ENCODE measurements at places on chromosomes 6 and 20.

GRCh38 chr6:44176762-44177509 is 18.3 kb downstream of the CAPN11 start:
- DNase-seq, result no peak

GRCh38 chr6:18213439-18213838 is 50.9 kb downstream of the DEK start:
- DNase-seq, result no peak

GRCh38 chr6:24394780-24395437 is 7.8 kb upstream of the MRS2 start:
- no peak for DNase-seq

DNA sequence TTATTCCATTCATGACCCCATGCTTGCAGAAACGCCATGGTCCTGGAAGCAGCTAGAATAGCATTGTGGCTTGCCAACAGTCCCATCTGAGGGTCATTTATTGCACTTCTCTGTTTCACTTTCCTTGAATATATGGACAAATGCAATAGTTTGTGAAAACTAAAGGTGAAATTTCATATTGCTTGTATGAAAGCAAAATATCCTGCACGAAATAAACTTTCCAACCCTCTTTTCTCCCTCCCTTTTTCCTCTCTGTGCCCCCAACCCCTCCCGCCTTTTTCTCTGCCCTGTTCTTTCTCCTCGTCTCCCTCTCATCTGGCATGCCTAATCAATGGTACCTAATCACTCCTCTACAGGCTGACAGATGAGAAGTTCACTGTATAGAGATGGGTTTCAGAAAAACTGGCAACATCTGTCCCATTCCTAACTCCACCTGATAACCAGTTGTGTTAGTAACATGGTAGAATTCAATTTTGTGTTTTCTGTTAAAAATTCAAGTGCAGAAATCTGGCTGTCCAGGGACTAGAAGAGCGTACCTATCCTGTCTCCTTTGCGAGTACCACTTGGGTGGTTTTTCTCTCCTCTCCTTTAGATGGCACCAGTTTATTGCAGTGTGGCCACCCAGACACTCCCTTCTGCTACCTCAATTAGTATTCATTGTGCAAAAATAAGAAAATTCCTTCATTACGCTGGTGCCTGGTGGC is 198.6 kb downstream of the FOXA2 start:
- no peak for DNase-seq

- no peak for DNase-seq
These were observed 55.4 kb downstream of the PREX1 start for GRCh38 chr20:48772183-48772976.

DNA sequence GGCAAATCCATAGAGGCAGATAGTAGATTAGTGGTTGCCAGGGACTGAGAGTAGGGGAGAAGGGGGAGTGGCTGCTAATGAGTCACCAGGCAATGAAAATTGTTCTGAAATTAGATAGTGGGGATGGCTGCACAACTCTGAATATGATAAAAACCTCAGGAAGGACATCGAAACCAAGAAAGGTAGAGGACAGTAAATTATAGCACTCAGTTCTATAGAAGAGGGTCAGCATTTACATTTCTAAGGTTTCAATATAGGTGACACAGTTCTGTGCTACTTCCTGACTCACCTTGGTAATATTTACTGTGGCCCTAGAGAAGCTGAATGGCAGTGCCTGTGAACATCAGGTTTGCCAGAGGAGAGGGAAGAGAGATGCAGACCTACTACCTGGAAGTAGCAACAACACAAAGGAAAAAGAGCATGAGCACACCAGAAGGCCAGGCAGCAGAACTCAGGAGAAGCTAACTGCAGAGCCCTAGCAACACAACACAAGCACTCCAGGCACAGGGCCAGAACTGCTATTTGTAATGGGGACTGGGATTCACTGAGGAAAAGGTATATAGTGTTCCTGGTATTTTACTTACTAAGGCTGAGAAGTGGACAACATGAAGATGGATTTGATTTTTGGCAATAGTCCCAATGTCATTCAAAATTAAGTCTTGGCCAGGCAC is 75.9 kb downstream of the PLCG1 start:
- DNase-seq, result no peak

GRCh38 chr6:6332811-6333244 is 12.4 kb upstream of the F13A1 start:
- no peak for DNase-seq

- peak; percentile 18 for DNase-seq
These were observed 633.1 kb downstream of the GRIK2 start for GRCh38 chr6:102026649-102027048.

GRCh38 chr20:53332022-53332837 is 261.4 kb downstream of the ZNF217 start:
- no peak for DNase-seq

DNA sequence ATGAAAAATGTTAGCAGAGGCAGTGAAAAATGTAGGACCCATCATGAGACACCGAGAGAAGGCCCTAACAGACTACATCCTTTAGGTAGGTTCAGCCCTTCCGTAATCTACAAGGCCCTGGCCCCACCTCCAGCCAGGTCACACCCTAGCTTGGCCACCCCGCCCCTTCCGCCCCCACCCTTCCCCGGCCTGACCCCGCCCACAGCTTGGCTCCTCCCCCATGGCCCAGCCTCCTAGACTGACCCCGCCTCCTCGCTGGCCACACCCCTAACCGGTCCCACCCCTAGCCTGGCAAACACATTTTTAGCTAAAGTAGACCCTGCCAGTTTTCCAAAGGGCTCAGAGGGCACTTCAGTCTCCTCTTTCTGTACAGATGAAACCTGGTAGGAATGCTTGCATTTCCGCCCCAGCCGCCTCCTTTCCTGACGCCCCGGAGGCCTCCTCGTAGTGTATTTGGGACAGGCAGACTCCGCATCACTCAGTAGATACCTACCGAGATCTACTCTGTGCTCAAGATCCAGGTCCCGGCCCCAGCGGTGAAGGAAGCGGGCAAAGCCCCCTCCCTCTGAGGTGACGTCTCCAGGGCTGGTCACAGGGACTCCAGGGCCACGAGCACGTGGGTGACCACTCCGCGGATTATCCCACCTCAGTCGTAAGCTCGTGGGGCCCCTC is 443.5 kb downstream of the PREX1 start:
- no peak for DNase-seq

- DNase-seq, result no peak
These were observed 66.2 kb downstream of the RREB1 start for GRCh38 chr6:7173843-7174503.

- no peak for DNase-seq
These were observed 13.7 kb downstream of the EXOC2 start for GRCh38 chr6:679282-679681.

DNA sequence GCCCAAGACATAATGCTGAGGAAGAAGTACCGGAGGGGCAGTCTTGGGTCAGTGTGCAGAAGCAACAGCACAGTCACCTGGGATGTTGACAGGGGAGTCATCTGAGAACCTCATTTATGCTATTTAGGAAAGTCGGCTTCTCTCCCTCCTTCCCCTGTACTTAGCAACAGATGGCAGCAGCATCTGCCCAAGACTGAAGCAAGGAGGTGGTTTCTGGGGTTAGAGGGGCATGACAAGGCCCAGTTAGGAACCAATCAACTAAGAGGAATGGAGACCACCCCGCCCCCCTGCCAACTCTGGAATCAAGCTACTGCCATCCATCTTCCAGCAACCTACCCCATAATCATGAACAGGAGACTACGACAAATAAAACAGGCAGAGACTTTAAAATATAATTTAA is 21.7 kb downstream of the RIPK1 start:
- peak; percentile 96 for DNase-seq

- no peak for DNase-seq
These were observed 10.4 kb downstream of the ELOVL5 start for GRCh38 chr6:53338304-53338703.

DNA sequence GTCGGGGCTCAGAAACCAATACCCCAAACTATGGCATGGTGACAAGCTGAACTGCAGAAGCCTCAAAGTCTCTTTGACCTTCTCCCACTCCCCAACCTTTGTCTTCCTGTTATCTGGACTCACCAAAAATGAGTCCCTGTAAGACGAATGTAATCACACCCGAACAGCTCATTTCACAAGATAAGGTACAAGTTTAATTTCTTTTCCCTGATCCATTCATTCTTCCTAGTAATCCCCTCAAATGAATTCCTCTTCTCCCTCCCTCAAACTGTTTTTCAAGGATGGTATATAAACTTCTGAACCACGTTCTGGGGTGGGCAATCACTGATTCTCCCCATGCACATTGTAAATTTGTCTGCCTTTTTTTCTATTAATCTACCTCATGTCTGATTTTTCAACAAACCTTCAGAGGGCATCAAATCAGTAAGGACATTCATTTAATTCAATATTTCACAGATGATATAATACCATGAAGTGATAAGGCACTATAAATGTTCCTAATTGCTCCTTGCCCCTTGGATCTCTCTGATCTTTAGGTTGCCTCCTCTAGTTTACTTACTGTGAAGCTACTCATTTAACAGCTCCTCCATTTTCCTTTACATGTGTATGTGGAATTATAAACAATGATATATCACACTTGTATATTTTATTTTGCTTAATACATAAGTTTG is 77.2 kb downstream of the OR2B2 start:
- no peak for DNase-seq

- peak; percentile 8 for DNase-seq
These were observed 601.2 kb downstream of the CDH26 start for GRCh38 chr20:60559462-60559861.

GRCh38 chr6:108074359-108075144 is at the start of gene OSTM1:
TSS of gene OSTM1 (minus strand) at chr6:108074741. CDS start at chr6:108074651, 90 bp downstream.
- DNase-seq, result peak; percentile 56

DNA sequence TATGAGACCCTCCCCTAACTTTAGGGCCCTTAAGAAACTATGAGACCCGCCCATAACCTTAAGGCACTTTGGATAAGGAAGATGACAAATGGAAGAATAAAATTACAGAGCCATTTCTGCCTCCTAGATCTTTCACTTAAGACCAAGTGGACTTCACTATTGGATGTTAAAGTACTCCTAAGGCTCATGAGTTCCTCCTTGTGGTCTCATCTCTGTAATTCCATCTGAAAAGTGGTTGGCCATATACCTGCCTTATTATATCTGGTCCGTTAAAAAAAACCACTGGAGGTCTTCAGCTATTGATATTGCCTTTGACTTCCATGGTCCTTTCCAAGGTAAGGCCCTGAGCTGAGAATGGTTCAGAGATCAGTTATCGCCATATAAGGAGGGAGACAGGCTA is 310.3 kb downstream of the EYA4 start:
- no peak for DNase-seq

DNA sequence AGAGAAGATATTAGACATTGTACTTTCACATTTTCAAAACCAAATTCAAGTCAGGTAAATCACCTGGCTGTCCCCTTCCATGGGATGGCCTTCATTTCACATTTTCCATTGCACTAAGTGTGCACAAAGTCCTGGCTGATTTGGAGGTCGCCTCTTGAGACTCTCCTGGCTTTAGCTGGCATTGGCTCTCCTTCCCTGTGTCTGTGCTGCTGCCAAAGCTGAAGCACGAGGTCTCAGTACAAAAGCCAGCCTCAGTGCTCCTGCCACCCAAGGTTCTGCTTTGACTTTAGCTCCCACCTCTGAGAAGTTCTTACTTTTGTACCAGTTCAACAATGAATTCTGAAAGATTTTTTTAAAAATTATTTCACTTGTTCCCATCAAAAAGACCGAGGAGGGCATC is 289.2 kb upstream of the CNR1 start:
- DNase-seq, result no peak

DNA sequence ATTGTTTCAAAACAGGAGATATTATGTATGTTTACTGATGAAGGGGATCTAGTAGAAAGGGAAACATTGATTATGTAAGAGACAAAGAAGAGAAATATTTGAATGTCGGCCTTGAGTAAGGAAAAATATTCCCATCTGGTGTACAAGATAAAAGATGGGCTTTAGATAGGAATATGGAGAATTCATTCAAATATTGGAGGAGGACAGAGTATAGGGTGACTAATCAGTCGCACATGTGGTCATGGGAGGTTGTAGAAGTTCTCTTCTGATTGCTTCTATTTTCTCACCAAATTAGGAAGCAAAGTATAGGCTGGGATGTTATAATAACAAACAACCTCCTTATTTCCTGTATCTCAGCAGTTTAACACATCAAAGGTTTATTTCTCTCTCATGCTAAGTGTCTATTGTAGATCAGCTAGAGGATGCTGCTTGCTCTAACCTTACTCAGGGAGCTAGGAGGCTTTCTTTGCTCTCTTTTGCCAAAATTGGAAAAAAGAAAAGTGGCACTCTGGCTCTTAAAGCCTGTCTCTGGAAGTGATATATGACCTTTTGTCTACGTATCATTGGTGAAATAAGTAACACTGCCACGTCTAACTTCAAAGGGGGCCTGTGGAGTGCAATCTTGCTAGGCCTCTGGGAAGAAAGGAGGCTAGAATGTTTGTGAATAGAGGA is 1.2 kb upstream of the HDDC2 start:
- DNase-seq, result no peak

GRCh38 chr6:151948002-151948743 is 140.7 kb downstream of the ESR1 start:
- DNase-seq, result no peak

DNA sequence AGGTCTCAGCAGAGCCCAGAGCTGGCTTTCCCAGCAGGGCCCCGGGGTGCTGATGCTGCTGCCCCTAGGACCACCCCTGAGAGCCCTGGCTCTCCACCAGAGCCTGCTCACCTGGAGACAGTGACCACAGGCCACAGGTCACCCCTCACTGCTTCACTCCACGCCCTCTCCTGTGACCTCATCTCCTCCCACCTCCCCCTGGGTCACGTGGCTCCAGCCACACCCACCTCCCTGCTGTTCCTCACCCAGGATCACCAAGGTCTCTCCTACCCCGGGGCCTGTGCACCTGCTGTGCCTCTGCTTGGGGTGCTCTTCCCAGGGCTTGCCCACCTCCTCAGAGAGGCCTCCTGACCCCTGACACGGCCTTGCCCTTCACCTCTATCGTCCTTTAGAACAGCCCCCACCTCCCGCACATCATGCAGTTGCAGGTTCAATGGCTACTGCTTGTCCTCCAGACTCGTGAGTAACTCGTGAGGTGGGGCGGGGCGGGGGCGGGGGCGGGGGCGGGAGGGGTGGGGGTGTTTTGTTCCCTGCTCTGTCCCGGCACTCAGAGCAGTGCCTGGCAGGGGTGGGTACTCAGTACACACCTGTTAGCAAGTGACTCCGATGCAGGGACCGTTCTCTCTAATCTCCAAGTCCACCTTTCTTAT is 468.0 kb downstream of the PREX1 start:
- DNase-seq, result no peak

- no peak for DNase-seq
These were observed 438.9 kb upstream of the EPHA7 start for GRCh38 chr6:93858213-93858612.

- DNase-seq, result no peak
These were observed 282.7 kb downstream of the NRN1 start for GRCh38 chr6:5723841-5724691.

DNA sequence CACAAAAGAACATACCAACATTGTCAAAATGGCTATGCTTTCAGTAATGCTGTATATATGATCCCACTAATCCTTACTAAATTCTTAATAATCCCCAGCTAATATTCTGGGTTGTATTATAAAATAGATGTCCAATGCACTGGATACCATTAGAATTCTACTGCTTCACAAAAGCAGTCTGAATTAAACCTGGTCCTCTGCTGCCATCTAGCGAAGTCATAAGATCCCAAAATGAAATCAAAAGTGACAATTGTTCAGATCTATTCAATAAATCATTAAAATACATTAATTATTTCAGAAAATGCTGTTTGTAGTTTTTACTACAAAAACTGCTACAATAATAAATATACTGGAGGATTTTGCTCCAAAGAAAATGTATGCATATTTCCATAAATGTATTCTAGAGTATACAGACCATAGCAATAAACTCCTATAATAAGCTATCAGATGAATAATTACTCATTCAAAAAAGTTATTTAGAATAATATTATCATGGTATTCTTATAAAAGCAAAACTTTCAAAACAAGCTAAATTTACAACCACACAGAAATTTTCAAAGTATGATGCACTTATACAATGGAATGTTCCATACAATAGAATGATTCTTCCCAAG is 92.6 kb downstream of the RNGTT start:
- DNase-seq, result peak; percentile 82

All from NCI-H524 (cell line).